ENCODE measurements at places on chromosomes 11 and 22.
A peak's percentile ranks its signal among the peaks of the same experiment; 100 is the strongest.

DNA sequence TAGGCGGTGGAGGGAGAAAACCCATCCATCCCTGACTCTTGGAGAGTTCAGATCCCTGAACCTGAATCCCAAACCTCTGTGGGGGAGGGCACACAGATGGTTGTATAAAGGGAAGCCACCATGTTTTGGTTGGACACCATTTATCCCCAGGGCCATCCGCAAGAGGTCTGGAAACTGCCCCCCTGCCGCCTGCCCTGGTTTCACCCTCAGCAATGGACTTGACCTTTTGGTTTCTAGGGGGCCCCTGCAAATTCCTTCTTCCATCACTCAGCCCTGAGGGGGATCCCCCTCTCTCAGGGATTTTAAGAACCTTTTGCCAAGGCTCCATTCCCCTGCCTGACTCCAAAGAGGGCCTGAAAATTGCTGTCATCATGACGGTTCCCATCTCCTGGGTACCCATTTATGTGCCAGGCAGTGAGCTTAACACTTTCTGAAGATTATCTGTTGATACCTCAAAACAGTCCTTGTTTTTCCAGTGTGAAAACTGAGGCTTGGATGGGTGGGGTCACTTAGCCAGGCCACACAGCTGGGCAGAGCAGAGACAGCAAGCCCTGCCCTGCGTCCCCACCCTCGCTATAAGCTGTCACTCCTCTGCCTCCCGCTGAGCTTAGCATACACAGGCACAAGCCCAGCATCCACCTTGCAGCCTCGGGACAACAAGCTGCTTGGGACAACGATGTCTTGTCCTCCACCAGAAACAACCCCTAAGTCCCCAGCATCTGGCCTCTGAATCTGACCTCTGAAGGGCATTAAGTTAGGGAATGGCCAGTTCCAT is 33.2 kb upstream of the CRYBB3 start:
- DNase-seq = no peak

DNA sequence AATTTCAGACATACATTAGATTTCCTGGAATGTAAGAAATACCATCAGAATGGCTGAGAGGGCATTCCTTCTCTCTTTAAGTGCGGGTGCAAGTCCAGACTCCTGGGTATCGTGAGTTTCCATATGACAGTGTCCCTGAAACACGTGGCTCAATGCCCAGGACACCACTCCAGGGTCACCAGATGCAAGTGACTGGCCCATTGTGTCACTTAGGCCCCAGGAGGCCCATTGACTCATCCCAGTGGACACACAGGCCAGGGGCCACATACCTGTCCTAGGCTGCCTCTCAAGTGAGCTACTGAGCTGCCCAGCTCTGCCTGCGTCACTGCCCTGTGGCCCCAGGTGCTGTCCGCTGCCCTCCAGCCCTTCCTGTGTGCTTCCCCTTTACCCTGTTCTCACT is 18.5 kb downstream of the FBLN1 start:
- DNase-seq = no peak

DNA sequence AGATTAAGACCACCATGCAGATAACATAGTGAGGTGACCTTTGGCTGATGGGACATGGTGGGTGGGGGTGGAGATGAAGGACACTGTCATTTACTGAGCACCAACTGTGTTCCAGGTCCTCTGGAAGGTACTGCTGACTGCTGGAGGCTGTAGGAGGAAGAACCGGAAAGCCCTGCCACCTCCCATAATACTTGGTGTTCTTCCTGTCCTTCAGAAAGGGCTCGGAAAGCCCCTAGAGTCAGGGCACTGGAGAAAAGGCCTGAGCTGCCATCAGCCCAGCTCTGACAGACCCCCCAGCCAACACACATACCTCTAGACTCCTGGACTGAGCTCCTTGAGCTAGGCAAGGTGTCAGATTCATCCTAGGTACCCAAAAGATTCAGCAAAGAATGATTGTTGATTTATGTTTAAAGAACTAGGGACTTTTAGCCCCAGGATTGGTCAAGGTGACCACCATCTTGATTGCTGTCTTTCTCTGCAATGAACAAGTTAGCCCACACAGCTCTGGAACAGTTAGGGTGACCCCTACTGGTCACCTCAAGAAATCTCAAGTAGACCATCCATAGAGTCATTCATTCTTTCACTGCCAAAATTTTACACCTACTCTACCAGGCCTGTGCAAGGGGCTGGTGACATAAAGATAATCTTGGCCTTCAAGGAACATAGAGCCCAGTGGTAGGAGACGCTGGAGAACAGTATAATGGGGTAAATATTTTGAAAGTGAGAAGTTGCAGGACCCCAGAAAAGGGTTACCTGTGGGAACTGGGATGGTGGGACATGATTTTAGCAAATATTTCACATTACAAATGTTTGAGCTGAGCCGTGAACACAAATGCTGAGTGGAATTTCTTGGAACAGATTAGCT is 39.4 kb downstream of the IRAG1 start:
- DNase-seq = peak; percentile 2

- DNase-seq = no peak
Observed at GRCh38 chr11:134047586-134047999, 21.3 kb upstream of the JAM3 start.

DNA sequence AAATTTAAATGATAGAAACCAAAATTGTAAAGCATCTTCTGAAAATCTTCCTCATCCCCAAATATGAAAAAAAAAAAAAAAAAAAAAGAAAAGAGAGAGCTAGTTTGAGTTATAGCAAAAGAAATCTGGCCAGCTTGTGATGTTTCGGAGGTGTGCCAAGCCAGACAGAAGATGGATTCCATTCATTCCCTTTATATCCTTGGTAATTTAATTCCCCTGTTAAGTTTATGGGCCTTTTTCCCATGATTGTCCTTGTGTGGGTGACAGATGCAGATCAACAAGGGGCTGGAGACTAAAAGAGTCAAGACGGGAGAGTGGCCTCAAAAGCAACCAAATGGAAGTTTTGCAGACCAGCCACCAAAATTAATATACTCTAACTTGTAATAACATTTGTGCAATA is 47.6 kb upstream of the PARVA start:
- DNase-seq = no peak

GRCh38 chr22:35685731-35686130 is 31.9 kb upstream of the APOL5 start:
- no peak for DNase-seq

DNA sequence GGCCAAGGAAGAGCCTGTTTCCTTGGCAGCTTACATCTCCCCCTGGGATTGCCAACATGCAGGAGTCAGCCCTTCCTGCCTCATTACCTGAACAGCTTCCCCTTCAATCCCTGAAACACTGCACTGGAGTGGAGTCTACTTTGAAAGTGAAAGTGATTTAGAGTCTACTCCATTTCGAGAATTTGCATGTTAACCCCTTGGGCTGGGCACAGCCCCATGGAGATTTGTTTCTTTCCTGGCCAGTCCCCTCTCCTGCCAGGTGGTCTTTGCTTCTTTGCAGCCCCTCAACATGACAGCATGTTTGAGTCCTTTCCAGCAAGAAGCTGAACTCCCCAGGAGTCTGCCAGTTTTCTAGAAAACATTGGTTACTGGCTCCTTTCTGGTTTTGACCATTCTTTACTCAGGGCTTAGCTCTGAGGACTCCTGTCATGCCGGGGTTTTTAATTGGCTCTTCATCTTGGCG is 59.9 kb downstream of the TRAF6 start:
- no peak for DNase-seq

DNA sequence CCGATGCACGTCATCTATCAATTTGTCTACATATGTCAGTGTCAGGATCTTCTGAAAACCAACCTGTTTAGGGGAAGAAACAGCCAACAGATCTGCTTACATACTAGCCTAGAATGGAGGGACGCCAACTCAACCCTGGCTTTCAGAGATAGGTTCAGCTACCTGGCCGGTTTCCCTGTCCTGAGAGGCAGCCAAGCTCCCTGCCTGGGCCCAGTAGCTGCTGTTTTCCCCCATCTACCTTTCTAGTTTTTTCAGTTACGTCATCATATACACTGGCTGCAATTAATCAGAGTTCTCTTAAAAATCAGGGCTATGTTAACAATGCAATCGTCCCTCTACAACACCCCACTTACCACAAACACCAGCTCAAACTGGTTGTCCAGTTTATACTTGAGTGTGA is 1.0 kb downstream of the SRPRA start:
- DNase-seq = no peak

All from stimulated activated naive CD4-positive, alpha-beta T cell (primary cell).